ENCODE measurements at places on chromosomes 6 and 20.

DNA sequence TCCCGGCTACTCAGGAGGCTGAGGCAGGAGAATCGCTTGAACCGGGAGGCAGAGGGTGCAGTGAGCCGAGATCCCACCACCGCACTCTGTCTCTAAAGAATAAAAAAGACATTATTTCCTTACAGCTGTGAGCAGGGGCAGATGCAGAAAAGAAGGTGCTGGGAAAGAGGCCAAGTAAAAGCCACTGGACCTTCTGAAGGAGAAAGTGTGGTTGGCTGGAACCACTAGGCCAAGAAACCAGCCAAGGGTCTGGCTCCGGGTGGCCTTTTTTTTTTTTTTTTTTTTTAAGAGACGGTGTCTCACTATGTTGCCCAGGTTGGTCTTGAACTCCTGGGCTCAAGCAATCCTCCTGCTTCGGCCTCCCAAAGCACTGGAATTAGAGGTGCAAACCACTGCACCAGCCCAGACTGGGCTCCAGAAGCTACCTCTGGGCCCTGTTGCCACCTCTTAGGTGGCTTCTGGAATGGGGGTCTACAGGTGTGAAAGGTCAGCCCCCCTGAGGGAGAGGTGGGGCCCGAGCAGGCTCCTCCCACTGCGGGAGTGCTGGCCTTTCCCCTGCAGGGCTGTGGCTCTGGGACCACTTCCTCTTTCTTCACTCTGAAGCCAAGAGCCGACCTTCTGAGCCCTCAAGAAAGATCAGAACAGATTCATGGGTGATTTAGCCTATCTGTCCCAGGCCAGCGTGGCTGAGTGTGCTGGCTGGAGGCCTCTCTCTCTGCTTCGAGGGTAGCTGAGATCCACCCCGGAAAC lies at the start of gene FGD2:
FGD2 (plus strand) TSS at position 595 of the 750 bp plus-strand sequence. CDS start 163 bp downstream, outside the sequence.
- no peak for DNase-seq

DNA sequence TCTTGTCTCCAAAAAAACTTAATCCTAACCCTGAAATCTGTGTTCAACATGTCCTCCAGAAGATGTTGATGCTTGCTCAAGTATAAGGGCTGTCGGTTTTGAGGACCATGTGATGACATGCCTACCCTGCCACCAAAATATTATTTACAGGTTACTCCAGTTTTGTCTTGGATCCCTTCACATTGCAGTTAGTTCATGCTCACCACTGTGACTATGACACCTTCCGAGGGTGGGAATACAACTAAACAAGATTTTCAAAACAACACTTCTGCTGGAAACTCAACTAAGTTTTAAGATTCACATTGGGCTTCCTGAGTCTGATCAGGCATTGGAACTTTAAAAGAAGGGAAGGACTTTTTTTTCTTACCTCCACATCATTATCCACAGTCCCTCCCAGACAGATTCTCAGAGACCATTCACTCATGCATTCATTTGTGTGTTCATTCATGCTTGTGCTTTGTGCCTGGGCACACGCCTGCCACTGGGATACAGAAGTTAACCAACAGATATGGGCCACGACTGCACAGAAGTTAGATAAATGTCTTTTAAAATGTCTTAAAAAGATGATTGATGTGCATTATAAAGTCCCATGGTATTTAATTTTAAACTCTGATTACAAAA lies 118.7 kb upstream of the GJE1 start:
- no peak for DNase-seq

- no peak for DNase-seq
Observed at GRCh38 chr20:3632311-3633004, 30.7 kb downstream of the GFRA4 start.

GRCh38 chr20:23644164-23644563 lies 6.4 kb upstream of the CST3 start:
- no peak for DNase-seq

GRCh38 chr20:62678553-62678952 lies 30.1 kb upstream of the NTSR1 start:
- DNase-seq = no peak

DNA sequence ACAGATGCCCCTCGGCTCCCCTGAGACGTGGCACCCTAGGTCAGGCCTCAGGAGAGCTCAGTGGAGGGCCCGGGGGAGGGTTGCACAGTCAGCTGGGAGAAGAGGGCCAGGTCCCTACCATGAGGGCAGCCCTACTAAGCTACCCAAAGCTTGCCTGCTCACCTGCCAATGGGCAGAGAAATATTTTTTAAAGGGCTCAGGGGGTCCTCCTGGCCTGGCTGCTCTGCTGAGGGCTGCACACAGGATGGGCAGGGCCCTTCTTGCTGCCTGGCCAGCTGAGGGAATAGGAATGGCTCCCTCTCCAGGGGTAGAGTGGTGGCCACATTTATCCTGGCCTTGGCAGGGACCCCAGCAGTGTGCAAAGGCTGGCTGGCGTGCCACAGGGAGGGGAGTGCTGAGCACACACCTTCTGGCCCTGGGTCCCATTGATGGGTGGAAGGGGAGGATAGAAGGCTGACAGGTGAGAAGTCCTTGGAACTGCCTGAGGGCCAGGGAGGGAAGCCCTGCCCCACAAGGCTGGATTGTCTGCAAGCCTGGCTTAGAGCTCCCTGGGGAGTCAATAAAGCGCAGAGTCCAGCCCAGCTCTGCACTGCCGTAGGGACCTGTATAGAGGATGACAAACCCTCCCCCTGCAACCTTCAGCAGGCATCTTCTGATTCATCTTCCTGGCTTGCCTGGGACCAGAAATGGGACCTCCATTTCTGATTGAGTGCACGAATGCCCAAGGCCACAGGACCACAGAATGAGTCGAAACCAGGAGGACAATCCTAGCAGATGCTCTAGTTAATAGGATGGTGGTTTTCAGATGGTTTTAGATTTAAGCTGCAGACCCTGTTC lies 62.1 kb downstream of the NOL4L start:
- no peak for DNase-seq

DNA sequence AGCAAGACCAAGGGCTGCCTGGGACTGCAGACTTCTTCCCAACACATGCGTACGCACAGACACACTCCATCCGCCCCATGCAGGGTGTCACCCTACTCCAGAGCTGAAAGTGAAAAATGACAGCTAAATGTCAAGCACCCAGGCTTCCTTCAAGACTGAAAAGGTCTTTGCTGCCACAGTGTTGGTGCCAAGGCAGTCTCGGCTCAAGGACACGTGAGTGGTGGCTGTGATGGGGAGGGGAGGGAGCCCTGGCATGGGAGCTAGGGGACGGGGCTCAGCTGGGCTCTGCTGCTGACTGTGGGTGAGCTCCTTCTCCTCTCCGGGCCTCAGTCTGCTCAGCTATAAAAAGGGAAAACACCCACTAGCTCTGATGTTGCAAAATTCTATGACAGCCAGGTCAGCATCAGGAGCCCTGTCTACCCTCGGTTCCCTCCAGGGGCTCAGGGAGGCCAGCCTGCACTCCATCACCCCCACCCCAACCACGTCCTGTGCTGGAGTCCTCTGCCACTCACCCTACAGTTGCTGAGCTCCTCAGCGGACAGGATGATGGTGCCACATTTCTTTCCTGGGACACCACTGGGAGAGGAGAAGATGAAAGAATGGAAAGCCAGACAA lies 47.6 kb downstream of the CPNE5 start:
- no peak for DNase-seq

DNA sequence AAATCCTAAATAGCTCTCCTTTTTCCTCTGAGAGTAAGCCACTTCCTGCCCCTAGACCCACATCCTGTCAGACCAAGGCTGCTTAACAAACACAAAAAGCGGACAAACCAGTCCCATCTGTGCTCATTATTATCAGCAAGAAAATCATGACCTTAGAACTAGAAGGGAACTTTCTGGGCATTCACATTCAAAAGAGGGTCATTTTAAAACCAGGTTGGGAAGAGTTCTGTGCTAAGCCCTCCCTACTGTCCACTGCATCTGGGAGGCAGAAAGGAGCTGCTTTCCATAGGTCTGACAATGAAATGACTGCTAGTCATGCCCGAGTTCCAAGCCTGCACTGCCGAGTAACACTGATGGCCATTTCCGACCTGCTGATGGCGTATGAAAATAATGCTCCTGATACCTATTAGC lies 15.4 kb downstream of the EZR start:
- DNase-seq = no peak

- DNase-seq = no peak
Observed at GRCh38 chr6:167705211-167705750, 121.4 kb upstream of the AFDN start.

- DNase-seq = no peak
Observed at GRCh38 chr6:5103250-5103649, 18.1 kb downstream of the PPP1R3G start.

DNA sequence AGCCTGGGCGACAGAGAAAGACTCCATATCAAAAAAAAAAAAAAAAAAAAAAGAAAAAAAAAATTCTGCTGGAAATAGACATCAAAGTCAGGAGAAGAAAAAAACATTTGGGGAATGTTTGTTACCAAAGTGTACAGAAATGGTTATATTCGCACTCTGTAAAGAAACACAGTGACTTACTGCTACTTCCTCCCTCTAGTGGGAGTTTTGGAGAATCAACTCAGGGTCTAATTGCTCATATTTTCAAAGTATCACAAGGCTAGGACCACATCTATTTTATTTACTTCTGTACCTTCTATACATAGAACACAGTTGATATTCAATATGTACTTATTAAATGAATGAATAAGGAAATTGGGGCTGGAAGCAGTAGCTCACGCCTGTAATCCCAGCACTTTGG lies 24.4 kb downstream of the ARG1 start:
- no peak for DNase-seq

DNA sequence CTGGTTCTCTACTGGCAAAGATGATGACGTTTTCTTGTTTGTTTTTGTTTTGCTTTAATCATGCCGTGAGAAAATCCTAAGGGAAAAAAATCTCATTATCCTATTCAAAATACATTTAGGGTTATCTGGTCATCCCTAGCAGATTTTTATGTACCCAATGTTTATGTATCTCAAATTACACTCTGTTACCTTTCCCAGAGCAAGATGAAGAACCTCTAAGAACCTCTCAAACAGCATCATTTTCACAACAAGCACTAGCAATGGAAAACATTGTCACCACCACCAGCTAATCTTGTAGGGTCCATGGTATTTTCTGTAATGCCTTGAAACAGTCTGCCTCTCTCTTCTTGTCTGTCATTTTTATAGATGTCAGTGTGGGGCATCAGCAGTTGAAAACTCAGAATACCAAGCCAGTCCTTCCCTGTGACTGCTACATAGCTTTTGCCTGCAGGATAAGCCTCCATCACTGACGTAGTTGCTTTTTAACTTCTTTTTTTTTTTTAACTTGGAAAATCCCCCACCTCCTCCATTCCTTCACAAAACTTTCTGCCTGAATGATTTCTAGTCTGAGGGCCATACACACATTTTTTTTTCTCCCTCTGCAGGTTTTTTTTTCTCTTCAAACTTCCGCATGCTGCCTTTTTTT lies 2.4 kb upstream of the SNAP25 start:
- no peak for DNase-seq

GRCh38 chr6:141401168-141401567 lies 731.6 kb upstream of the GJE1 start:
- DNase-seq = no peak

DNA sequence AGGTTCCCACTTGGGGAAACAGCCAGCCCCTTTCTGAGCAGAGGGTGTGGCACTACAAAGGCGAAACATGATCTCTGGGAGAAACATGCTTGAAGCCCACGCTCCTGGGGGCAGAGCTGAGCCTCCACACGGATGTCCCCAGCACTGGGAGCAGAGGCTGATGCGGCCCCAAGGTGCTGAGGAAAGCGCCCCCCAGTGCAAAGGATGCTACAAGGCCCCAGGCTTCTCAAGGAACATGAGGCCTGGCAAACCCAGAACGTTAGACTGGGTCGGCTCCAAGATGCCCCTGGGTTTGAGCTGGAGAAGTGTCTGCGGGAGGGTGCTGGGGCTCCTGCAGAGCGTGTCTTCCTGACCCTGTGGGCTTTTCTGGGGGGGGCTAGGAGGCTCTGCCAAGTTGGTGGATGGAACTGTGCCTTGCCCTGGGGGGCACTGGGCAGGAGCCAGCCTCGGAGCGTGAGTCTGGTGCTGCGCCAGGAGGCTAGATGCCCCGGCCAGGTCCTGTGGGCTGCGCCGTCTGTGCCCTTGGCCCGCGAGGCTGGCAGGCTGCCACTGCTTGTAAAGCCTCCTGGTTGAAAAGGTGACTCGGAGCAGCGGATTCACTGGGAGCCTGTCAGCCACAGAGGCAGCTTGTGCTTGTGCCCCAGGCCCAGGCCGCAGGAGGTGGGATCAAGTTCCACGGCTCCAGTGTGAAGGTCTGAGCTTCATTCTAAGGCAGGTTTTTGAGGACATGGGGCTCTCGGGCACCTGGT lies 8.1 kb downstream of the SYNJ2 start:
- no peak for DNase-seq

GRCh38 chr6:5294392-5295211 lies 33.3 kb downstream of the FARS2 start:
- no peak for DNase-seq

- no peak for DNase-seq
Observed at GRCh38 chr6:152063170-152063921, 255.9 kb downstream of the ESR1 start.

Data from stimulated activated CD8-positive, alpha-beta memory T cell treated with anti-CD3 and anti-CD28 coated beads, Interleukin-7, amount 100 ng/mL, for 4 hours (primary cell).